Stimulated activated CD4-positive, alpha-beta T cell treated with anti-CD3 and anti-CD28 coated beads, Interleukin-15, amount 100 ng/mL, for 24 hours (primary cell): ENCODE measurements at places on chromosomes 16 and 17.

GRCh38 chr17:45833920-45834319 is 10.8 kb upstream of the SPPL2C start:
- DNase-seq, result no peak

DNA sequence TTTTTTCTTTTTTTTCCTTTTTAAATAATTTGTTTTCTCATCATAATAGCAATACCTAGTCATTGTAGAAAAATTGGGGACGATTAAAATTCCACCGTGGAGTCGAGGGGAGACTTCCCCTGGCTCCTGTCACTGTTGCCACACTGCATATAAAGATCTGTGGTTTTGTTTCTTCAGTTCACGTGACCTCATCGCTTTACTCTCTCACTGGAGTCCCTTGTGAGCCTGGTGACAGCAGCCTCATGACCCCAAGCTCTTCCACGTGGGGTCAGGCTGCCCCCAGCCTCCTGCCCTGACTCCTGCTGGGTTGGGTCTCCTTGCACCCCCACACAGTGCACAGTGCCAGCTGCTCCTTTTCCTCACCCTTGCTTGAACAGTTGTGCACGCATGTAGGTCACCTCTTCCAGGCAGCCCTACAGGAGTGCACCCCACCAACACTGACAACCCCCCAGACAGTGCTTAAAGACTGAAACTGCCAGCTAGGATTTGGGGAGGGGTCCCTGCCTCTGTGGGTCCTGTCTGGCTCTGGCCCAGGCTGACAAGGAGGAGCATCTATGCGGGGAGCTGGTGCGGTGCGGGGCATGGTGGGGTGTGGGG is 7.3 kb upstream of the METRNL start:
- no peak for DNase-seq

DNA sequence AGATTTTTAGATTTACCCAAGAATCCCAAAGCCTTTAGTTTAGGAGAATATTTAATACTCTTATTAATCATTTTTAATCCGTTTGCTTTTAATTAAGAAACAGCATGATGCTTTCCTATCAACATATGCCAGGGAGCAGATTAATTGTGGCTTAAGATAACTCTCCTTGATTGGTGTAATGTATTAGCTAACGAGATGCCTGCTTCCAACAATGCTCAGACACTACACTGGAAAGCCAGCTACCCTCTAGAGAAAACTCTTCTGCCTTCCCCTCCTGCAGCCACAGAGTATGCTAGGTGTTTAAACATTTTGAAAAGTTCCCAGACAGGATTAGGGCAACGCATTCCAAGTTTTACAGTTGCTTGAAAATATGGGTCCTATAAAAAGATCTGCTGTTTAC is 142.2 kb downstream of the AATF start:
- no peak for DNase-seq

DNA sequence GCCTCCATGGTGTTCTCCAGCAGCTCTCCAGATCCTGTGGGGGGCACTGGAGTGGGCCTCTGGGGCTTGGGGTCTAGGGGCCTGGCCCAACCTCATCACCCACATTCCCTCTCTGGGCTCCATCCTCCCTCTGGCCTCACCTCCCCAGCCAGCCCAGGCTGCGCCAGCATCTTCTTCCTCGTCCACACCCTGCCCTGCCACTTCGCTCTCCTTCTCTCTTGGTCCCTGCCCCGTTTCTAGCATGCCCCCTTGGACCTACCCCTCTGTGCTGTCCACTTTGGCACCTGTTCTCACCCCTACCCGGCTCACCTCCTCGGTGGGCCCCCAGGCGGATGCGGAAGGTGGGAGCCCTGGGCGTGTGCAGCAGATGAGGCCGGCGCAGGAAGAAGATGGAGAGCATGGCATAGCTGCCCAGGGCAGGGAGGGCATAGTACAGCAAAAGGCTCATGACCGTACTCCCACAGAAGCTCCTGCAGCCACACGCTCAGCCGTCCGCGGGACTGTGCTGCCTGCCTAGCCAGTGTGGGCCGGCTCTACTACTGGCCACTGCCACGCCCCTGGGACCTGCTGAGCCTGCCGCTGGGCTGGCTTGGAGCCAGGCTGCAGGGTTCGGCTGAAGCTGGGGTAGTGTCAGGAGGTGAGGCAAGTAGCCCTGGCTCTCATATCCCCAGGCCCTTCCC is at the start of gene GDPD3:
Gene GDPD3, minus strand, starts transcription at position 507 of the 680 bp plus-strand sequence. Its CDS starts 59 bp downstream, at position 448.
- DNase-seq, result no peak

- no peak for DNase-seq
Observed at GRCh38 chr16:28905800-28906372, 19.2 kb downstream of the RABEP2 start.

GRCh38 chr16:47469227-47469626 is 8.1 kb downstream of the PHKB start:
- DNase-seq, result no peak
